ENCODE measurements at places on chromosomes 2 and 18.

GRCh38 chr2:24082787-24083566, 1.7 kb downstream of the TP53I3 start:
- no peak for DNase-seq

DNA sequence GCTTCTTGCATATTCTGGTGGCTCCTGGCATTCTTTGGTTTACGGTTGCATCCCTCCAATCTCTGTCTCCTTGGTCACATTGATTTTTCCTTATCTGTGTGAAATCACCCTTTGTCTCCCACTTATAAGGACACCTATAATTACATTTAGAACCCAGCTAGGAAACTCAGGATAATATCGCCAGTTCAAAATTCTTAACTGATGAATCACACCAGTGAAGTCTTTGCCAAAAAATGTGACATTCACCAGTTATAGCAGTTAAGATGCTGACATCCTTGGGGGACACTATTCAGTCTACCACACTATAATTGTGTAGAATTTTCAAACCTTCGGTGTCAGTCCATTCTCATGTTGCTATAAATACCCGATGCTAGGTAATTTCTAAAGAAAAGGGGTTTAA, 320.2 kb downstream of the TMX3 start:
- DNase-seq, result no peak

DNA sequence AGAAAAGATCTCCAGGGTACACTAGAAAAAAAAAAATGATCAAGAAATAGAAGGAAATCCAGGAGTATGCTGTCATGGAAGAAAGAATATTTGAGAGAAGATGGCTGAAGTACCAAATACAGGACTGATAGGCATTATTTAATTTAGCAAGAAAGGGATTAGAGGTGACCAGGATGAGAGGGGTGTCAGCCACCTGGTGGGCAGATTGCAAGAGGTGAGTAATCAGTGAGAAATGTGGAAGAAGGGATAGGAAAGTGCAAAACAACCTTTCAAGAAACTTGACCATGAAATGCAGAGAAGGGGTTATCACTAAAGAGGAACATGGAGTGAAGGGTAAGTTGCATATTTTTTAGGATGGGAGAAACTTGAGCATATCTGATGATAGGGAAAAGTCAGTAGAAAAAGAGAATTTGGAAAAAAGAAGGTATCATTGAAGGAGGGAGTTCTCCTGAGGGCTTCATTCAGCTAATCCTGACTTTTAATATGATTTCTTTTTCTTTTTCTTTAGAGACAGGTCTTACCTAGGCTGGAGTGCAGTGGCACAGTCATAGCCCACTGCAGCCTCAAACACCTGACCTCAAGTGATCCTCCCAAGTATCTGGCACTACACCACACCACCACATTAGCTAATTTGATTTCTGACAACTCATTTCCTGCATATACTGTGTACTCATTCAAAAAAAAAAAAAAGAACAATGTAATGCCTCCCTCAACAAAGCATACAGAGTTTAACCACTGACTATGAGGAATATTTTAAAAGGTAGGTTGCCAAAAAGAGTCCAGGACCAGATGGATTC, 101.3 kb downstream of the LRP2 start:
- no peak for DNase-seq

- no peak for DNase-seq
Observed at GRCh38 chr2:99756059-99756458, 266.2 kb upstream of the REV1 start.

All from T-helper 1 cell (primary cell).